Epithelial cell of proximal tubule (primary cell): ENCODE measurements at places on chromosomes 7 and 10.

DNA sequence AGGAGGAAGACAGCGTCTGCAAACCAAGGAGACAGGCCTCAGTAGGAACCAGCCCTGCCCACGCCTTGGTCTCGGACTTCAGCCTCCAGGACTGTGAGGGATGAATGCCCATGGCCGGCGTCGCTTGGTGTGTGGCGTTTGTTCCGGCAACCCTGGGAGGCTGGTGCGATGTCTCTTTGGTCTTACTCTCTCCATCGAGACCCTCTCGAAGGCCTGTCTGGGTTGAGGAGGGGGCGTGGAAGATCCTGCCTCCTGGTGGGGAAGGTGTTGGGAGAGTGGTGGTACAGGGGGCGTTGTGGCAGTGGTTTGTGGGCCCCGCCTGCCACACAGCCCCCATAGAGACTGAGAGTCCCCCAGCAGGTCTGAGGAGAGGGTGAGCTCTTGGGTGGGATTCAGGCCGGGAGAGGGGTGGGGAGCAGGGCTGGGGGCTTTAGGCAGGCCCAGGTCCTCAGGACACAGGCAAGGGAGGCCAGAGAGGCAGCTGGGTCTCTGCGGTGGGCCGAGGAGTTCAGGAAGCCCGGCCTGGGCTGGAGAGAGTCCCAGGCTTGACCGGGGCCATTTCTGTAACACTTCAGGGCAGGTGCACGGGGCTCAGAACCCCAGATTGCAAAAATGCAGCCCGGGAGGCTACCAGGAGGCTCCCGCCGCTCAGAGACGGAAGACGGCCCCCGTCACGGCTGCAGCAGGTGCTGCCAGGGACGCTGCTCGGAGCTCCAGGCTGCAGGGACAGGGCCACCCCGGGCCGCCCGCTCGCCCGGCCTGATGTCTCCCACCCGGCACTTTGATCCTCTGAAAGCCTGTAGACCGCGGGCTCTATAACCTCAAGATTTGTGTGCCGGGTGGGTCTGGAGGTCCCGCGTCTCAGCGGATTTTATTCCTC is 33.8 kb upstream of the PSMG3 start:
- DNase-seq: no peak

GRCh38 chr10:118258285-118258684 is 83.8 kb downstream of the FAM204A start:
- DNase-seq: no peak

DNA sequence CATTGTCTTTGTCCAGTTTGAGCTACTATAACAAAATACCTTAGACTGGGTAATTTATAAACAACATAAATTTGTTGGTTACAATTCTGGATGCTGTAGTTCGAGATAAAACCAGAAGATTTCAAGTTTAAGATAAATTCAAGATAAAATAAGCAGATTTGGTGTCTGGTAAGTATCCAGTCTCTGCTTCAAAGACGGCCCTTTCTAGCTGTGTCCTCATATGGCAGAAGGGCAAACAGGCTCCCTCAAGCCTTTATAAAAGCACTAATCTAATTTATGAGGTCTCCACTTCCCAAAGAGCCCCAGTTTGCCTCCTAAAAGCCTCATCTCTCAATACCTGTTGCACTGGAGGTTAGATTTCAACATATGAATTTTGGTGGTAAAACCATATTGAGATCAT is 31.1 kb upstream of the SGCE start:
- no peak for DNase-seq

- DNase-seq: no peak
Measured at GRCh38 chr7:155231941-155232340, 65.7 kb upstream of the INSIG1 start.

GRCh38 chr7:131692131-131692960 is 135.9 kb upstream of the PODXL start:
- DNase-seq: no peak

DNA sequence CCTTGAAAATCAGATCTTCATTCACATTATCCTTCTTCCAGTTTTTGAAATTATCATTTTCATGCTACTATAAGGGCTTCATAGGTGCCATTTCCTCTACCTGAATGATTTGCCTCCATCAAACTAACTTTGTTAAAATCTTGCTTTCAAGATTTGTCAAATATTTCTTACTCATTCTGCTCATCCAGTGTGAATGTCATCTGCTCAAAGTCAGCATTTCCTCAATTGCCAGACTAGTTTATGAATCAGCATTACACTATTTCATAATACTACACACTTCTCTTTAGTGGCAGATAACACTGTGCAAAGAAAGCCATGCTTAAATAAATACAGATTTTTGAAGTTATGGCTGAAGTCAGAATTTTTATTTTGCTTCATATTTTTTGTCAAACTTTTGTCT is 21.3 kb upstream of the LIPF start:
- no peak for DNase-seq

- DNase-seq: no peak
Measured at GRCh38 chr7:138967159-138967558, 14.0 kb downstream of the KIAA1549 start.
